ENCODE measurements at places on chromosomes 2 and 18.

DNA sequence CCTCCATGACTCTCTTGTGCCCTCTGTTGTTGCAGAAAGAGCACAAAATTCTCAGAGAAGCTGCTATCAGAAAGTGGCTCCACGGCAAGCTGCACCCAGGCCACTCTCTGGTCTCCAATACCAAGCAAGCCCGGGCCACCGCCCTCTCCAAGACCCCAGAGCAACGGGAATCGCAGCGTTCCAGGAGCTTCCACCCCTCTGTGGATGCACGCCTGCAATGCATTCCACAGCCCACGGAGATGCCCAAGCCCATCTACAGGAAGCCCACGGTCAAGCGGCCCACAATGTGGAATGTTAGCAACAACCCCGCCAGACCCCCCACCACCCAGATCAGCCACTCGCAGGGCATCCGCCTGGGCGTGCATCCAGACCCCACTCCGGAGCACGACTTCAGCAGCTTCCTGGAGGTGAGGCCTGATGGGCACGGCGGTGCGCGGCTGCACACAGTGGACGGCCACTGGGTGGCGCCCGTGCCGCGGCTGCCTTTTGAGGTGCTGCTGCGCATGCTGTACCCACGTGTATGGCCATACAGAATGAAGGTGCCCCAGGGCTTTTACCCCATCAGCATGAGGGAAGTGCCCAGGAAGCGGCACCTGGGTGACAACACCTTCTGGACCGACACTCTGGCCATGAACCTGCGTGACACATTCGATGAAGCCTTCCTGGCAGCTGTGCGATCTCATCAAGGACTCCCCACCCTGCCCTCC is 6.3 kb downstream of the ANKRD53 start:
- DNase-seq: peak; percentile 70

DNA sequence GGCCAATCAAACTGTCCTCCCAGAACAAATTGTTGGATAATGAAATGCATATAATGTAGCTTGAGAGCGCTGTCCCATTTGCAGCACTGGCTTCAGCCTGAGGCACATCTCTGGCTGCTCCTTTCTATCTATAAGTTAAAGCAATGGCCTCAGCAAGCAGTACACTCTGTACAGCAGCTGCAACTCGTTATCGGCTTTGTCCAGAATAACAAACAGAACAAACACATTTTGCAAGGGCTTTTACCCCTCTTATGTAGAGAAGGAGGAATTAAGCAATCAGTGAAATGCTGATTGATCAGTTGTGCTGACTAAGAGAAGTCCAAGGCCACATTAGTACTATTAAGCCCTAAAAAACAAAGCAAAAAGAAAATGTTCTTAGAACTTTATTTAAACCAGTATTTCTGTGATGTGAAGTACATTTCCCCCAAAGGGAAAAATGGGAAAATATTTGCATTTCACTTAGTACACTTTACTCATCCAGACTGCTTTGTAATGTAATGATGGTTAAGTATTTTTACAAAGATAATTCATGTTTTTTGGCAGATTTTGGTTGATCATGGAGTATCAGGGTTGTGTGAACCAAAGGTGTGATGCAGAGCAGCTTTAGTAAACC is 15.0 kb upstream of the CPS1 start:
- DNase-seq: no peak

DNA sequence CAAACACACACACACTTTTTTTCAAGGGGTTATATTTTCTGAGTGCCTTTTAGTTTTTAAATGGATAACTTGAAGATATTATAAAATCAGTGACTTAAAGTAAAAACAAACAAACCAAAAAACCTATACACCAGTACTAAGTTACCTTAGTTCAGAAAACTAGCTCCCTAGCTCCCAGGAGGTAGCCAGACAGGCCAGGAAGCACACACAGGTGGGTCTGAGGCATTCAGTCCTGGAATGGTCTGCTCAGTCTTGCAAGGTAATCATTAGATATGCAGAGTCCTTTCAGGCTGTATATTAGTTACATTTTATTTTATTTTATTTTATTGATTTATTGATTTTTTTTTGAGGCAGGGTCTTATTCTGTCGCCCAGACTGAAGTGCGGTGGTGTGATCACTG is 10.7 kb upstream of the DYNC2LI1 start:
- no peak for DNase-seq

- no peak for DNase-seq
These were observed 128.7 kb downstream of the MEP1B start for GRCh38 chr18:32318581-32318980.

GRCh38 chr2:112153501-112153900 is 15.3 kb downstream of the FBLN7 start:
- peak; percentile 25 for DNase-seq

DNA sequence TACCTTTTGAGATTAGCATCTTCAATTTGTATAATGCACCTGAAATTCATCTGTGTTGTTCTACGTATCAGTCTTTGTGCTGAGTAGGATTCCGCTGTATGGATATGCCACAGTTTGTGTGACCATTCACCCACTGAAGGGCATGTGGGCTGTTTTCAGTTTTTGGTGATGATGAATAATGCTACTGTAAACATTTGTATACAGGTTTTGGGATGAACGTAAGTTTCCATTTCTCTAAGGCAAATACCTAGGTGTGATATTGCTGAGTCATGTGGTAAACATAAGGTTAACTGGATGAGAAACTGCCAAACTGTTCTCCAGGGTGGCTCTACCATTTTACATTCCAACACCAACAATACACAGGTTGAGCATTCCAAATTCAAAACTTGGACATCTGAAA is 35.1 kb downstream of the CABYR start:
- DNase-seq: no peak

- DNase-seq: no peak
These were observed 101.3 kb upstream of the NDUFV2 start for GRCh38 chr18:9001209-9001608.

DNA sequence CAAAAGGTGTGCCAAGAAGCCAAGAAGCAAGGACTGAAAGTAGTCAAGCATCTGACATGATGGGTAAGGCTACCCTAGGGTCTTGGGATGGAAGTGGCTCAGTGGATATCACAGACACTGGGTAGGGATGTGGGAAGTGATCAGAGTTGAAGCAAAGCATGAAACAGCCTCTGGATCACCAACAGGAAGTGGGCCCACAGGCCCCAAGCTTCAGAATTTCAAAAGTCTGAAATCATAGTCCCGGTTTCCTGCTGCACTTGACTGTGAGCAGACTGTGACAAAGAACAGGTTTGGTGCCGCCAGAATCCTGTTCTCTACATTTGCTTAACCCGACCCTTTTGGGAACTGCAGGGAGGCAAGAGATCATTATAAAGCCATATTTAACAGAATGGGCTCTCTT is 57.4 kb downstream of the SP100 start:
- DNase-seq: no peak

GRCh38 chr2:219464286-219465032 is 29.8 kb downstream of the SPEG start:
- no peak for DNase-seq

GRCh38 chr2:129654331-129654730 is 325.1 kb upstream of the RAB6C start:
- no peak for DNase-seq

DNA sequence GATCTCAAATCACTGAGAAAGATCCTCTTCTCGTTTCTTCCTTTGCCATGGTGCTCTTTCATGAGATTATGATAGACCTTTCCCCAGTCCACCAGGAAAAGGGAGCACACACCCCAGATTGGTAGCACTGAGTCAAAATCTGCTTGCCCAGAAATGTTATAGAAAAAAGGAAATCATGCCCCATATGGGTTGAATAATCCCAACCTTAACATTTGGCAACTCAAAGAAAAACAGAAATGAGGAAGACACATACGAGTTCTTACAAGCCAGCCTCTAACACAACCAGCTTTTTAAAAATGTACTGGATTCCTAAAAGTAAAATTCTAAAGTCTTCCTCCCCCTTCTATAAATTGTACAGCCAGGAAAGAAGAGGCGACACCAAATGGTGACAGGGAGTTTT is 103.0 kb downstream of the ANKRD44 start:
- no peak for DNase-seq

- DNase-seq: no peak
These were observed 50.1 kb upstream of the WDR75 start for GRCh38 chr2:189391201-189391600.

DNA sequence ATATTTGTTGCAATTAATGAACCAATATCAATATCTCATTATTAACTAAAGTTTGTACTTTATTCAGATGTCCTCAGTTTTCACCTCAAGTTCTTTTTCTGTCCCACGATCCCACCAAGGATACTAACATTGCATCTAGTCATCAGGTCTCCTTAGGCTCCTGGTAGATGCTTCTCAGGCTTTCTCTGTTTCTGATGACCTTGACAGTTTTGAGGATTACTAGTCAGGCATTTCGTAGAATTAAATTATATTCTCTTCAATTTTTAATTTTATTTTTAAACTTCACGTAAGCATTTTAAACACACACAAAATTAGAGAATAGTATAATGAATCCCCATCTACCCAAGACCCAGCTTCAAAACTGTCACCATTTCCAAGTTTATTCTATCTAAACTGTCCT is 5.6 kb upstream of the ACYP2 start:
- DNase-seq: no peak

DNA sequence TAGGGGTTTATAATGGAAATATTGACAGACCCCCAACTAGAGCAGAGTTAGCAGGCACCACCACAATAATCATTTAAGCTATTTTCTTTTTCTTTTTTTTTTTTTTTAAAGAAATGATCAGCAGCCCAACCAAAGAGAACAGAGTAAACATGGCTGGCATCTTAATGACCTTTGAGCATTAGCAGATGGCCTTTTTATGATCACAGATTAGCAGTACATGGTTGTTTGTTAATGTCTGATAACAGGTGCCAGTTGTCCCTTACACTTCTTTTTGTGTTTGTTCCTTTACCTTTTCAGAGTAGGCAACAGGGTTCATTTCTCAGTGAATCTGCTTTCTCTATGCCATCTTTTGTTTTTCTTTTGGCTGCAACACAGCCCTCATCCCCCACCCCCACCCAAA is 747.0 kb downstream of the BCL11A start:
- DNase-seq: no peak

DNA sequence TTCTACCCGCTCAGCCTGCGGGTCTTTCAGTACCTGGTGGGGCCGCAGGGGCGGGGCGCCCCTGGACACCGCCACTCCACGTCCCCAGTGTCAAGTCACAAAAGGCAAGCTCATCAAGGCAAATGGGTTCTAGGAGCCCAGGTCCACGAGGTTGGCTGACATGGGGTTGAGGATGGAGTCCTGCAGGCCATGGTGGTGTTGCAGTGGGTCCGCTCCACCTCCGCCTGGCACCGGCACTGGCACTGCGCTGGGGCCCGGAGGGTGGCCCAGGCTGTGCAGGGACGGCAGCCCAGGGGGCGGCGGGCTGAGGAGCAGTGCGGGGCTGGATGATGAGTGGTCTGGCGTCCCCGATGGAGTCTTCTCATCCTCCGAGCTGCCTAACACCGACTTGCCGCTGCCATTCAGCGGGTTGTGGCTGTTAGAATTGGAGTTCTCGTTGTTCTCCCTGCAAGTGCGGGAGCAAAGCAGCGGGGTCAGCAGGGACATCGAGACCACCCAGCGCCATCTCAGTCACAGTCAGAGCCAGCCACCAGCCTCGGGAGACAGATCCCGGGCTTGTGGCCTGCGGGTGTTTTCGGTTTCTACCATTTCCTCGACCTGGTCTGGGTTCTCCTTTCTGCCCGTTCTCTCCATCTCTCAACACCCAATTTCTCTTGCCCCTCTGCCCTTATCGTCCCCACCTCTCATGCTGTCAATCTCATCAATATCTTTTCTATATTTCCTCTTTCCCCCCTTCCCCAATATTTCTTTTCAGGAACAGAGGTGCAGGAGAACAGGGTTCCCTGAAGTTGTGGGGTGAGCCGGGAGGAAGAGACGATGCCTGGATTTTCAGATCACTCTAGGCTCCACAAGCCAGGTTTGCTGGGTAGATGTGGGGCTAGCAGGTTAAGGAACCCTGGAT is 3.0 kb downstream of the SIX2 start:
- DNase-seq: no peak

- DNase-seq: no peak
These were observed 90.1 kb downstream of the ACVR1 start for GRCh38 chr2:157785866-157786662.

Data from adrenal gland (tissue), 19 donors.